Cardiac ventricle fibroblast (primary cell): ENCODE measurements at places on chromosomes 5 and 9. TPM values are rescaled to one million over a fixed set of nuclear protein-coding genes. Genes with fewer than 3 reads are reported as not detected.

FAM219A gene
- 5.4 and 6.7 TPM in 2 replicates for total RNA-seq

NACC2 gene
- total RNA-seq: 30.8 and 34.7 TPM in 2 replicates

SIL1 gene
- 41.3 and 42.1 TPM in 2 replicates for total RNA-seq

CNTFR gene
- total RNA-seq: 0.39 and 0.56 TPM in 2 replicates

SLC1A1 gene
- 16.2 and 18.7 TPM in 2 replicates for total RNA-seq

IFNA21 gene
- total RNA-seq: not detected in 2 replicates

MLANA gene
- total RNA-seq: not detected in 2 replicates
